ENCODE measurements at places on chromosomes 3 and 15.

DNA sequence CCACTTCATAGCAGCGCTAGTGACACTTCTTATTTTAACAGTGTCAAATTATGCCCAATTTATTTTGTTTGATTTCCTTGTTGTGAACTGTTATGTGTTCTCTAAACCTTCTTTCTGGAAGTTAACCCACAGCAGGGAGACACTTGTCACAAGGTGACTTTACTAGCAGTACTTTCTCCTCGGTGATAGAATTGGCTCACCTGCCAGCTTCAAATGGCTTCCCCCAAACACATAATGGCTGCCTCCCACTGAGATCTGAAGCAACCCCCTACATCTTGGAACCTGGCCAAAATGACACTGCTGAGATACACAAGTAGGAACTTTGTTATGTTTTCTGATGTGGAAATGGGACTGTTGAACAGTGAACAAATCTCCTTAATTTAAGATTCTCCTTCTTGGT lies 238.8 kb upstream of the DPH6 start:
- DNase-seq: no peak

DNA sequence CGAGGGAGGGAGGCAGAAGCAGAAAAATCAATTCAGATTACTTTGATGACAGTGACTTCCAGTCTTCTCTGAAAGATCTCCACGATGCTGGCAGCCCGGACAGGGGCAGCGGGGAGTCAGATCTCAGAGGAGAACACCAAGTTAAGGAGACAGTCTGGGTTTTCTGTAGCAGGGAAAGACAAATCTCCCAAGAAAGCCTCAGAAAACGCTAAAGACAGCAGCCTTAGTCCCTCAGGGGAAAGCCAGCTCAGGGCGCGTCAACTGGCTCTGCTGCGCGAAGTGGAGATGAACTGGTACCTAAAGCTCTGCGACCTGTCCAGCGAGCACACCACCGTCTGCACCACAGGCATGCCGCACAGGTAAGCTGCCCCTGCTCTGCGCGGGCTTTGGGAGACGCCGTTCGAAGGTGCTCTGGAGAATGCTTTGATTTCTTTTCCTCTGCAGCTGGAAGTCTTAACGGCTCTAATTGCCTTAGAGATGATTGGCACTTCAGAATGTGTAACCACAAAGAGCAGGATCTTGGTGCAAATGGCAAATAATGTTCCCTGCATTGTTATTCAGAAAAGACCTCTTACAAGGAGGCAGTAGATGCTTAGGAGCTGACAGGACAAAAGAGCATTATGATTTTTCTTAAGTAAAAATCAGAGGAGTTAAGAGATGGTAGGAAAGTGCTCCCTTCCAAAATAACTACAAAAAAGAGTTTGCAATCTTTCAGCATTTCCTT lies at the start of gene KCNAB1:
TSS of gene KCNAB1 (plus strand) at position 51 of the 724 bp plus-strand sequence.
- DNase-seq: no peak

DNA sequence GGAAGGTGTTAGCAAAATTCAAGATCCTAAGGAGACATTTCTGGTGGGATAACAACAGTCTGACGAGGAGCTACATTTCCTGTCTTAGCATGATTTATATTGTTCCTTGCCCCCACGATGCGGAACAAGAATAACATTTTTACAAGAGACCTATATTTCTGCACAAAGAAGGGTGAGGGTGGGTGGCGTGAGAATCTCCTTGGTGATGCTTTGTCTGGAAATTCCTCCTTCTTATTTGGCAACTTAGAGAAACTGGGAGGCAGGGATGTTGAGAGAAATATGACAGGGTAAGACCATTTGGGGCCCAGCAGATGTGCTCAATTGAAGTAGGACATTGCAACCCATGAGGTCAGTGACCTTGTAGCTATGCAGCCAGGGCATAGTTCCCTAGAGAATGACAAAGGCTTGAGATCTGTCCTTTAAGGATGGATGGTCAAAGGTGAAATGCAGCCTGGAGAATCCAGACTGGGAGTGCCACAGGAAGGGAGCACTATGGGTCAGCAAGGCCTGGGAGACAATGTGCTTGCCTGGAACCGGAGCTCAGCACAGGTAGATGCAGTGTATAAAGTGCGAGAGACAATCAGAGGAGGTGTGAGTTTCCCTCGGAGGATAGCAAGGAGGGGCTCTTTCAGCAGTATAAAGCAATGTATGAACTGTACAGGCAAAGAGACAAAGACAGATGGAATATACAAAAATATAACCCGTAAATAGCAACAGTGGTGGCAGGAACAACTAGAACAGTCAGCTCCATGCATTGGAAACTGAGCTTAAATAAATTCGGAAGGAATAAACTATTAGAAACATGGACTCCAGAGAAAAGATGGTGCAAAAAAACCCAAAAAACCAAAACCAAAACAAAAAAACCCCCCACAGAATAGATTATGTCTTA lies 317.6 kb upstream of the TBL1XR1 start:
- DNase-seq: no peak

DNA sequence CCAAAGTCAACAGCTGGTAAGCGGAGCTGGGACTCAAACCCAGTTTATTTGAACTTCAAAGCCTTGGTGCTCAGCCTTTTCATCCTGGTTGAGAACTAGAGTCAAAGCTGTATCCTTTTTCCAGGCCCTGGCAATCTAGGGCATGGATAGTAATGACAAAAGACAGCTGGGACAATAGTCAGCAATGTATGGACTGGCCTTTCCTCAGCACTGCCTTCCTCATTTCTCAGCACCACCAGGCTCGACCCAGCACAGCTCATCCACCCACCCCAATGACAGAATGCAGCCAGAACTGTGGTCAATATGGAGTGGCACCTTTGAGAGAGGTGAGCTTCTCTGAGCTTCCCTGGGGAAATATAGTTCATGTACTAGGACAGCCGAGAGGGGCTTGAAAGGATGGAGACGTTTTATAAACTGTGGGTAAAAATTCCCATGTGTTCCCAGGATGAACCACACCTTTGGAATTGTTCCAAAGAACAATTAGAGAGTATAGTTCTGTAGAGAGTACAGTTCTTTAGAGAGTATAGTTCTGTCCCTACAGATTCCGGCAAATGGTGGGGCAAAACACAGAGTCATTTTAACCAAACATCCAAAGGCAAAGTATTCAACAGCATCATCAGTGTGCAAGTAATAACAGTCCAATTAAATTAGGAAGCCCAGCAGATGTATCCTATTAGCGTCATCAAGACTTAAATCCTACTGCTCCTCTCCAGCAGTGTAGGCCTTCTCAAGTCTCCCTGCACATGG lies 30.2 kb upstream of the IREB2 start:
- no peak for DNase-seq

- DNase-seq: peak; percentile 73
Observed at GRCh38 chr3:119579366-119580066, at the start of gene ADPRH. TSS of gene ADPRH (plus strand) at chr3:119579492. CDS start at chr3:119582170, 2,678 bp downstream.

GRCh38 chr3:114378760-114379159 lies 84.9 kb downstream of the TIGIT start:
- DNase-seq: no peak

DNA sequence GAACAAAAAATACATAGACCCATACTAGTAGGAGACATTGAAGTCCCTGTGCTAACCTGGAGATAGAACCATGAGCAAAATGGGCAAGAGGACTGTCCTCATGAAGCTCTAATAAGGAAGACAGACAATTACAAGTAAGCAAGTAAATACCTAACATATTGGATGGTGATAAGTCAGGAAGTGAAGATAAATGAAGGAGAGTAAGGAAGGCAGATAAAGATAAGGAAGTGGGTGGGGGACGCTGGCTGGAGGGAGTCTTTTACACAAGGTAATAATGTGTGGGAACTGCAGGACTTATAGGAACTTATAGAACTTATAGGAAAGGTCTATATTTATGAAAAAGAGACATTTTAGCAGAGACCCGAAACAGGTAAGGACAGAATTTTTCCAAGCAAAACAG lies 148.9 kb upstream of the ABI3BP start:
- DNase-seq: no peak

GRCh38 chr3:10981961-10982360 lies 10.6 kb upstream of the SLC6A1 start:
- DNase-seq: no peak

DNA sequence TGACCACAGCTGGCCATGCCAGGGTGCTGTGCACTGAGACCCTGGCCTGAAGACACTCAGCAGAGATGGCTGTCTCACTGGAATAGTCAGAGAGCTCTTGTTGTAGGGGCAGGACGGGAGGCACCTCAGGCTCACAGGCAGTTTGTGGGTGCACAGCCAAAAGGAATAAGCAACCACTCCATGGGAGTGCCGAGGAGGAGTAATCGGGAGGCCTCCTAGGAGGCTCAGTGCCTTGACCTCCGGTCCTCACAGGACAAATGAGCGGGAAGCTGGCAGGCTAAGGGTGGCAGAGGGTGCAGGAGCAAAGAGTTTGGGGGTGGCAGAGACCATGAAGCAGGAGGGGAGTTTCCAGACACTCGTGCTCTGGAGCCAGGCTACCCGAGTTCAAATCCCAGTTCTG lies 81.7 kb downstream of the SMAD6 start:
- DNase-seq: no peak

GRCh38 chr3:24598695-24599470 lies 104.2 kb upstream of the THRB start:
- peak; percentile 51 for DNase-seq

DNA sequence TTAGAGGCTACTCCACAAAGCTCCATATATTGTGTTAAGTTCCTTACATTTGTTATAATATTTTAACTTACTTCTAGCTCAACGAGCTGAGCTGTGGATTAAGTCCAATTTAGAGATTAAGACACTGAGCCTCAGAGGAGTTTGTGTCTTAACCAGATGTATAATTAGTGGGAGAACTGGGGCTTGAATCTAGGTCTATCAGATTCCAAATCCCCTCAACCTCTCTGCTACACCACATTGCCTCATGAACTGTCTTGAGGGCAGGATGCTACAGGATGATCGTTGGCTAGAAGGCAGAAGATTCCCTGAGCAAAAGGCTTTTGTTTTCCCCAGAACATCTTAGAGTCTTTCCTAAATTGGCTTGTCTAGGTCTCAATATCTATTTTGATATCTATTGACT lies 890.8 kb downstream of the NAALADL2 start:
- DNase-seq: no peak

- DNase-seq: no peak
Observed at GRCh38 chr3:89116476-89116875, 9.1 kb downstream of the EPHA3 start.

GRCh38 chr15:69818529-69818928 lies 279.2 kb downstream of the TLE3 start:
- DNase-seq: no peak

DNA sequence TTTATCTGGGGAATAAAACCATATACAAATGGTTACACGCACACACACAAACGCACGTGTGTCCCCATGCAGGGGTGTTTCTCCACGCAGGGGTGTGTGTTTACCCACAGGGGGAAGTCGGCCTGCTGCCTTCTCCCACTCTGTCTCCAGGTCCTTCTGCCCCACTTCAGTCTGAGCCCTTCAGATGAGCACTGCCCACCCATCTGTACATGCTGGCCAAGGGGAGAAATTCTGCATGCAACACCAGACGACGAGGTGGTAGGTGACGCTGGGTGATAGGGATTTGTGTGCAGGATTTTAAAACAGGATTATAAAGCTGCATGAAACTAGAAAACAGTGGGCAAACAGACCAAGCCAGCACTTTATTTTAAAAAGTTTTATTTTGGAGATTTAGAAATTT lies 122.5 kb downstream of the TJP1 start:
- DNase-seq: no peak

- DNase-seq: no peak
Observed at GRCh38 chr3:117063930-117064329, 354.4 kb downstream of the TUSC7 start.

GRCh38 chr15:29055876-29056275 lies 170.1 kb downstream of the APBA2 start:
- DNase-seq: no peak

- no peak for DNase-seq
Observed at GRCh38 chr3:189641776-189642175, 10.6 kb downstream of the TP63 start.

GRCh38 chr3:72018343-72018984 lies 233.5 kb upstream of the PROK2 start:
- peak; percentile 34 for DNase-seq

DNA sequence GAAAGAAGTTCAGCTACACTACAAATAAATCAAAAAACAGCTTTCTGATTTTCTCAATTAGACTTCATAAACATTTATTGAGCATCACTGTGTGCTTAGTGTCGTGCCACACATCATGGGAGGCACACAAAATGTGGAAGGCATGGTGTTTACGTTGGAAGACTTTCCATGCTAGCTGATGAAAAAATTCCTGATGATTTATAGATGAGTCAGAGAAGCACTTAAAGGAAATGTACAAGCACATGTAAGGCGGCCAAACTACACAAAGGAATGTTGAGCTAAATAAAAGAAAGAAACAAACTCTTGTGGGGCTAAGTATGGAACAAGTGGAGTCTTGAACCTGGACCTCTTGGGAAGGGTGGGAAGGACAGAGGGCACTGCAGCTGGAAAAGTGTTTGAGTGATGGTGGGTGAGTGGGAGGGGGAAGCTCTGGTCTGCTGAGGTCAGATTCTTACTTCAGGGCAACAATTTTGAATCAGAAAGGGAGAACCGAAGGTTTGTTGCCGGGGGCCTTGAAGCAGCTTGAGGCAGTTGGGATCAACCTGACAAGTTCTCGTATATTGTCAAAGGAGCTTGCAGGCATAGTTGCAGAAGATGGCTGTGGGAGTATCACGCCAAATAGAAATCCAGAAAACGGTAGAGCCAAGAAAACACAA lies 66.9 kb downstream of the FOXB1 start:
- DNase-seq: peak; percentile 92

DNA sequence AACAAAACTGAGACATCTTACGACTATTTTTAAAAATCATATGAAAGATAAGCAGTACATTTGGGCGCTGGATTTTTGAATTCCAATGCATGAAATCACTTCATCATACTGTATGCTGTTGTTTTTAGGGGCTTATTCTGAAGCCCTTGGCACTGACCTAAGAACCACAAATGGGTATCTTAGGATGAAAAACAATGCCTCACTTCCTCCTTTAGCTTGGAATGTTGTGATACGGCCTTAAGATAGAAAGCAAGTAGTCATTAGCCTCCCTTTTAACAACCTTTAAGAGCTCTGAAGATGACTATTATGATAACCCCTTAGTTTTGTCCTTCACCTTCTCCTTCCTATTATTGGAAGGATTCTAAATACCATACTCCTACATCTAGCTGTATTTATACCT lies 289.8 kb downstream of the ARPP21 start:
- peak; percentile 81 for DNase-seq

DNA sequence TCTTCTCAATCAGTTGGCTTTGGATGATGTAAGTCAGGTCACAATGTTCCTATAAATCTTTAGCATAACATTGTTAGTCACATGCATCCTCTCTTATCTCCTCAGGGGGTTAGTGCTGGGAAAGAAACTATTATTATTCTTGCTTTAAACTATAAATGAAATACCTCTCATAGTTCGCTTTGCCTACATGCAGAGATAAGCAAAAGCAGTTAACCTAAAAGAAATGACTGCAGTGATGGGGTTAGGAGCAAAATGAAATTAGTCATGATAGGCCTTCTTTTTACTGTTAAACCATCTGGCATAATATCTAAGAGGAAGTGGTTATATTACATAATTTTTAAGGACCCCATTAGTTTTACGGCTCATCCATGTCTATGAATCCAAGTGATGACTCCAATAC lies 91.7 kb upstream of the IGSF10 start:
- DNase-seq: no peak

DNA sequence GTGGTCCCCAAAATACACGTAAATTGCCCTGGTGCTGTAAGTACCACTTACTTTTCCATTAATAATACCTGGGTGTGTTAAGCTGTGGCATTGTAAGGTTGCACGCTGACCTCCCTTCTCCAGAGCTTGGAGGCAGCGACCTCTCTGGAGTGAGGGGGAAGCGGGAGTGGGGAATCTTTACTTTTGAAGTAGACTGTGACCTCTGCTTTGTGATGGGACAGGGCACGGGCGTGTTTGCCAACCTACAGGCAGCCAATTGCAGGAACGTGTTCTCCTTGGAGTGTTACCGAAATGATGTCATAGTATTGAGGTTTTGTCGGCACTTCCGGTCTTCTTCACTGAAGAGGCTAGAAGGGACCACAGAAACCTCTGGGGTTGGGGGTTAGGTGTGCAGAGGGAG lies 227.3 kb upstream of the C2CD4B start:
- peak; percentile 52 for DNase-seq

Data from ELR (cell line).